ENCODE measurements at places on chromosomes 16 and 17. TPM values are rescaled to one million over a fixed set of nuclear protein-coding genes. Genes with fewer than 3 reads are reported as not detected.

DNA sequence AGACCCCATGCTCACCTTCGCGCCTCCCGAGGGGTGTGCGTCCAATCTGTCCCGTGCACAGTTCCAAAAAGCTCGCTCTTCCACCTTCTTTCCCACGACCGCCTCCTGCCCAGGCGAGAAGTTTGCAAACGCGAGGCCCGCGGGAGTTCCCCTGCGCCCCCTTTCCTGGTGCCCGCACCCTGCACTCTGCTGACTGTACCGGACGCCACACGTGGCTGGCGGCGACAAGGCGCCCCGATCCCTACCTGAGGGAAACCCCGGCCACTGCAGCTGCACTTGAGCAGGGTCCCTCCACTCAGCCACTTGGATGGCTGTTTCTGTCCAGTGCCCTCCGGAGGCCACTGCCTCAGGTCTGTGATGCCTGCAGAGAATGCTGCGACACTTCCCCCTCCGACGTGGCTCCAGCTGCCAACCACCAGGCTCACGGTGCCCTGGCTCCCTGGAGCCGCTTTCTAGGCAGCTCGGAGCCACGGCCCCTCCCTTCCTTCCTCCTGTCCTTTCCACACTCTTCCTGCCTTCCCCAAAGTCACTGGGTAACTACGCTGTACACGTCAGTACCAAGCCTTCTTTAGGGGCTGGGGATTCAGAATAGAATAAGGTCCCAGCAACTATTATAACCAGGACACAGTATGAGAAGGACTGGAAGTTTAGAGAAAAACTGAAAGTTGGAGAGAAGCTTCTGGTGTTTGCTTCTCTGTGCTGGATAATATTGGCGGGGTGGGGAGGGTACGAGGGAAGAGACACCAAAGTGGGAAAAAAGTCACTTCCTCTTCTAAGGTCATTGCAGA, at the start of gene MLKL:
Gene MLKL, minus strand, starts transcription at position 425 of the 788 bp plus-strand sequence. CDS start 5,105 bp downstream, outside the sequence.
- DNase-seq: peak; percentile 46
- peak within 1 kb of the TSS; percentile 48 for H3K4me3 ChIP-seq
- no peaks in the 10 kb centered on the region for H3K4me1 ChIP-seq
- H3K36me3 ChIP-seq: no peaks in the 10 kb centered on the region

DNA sequence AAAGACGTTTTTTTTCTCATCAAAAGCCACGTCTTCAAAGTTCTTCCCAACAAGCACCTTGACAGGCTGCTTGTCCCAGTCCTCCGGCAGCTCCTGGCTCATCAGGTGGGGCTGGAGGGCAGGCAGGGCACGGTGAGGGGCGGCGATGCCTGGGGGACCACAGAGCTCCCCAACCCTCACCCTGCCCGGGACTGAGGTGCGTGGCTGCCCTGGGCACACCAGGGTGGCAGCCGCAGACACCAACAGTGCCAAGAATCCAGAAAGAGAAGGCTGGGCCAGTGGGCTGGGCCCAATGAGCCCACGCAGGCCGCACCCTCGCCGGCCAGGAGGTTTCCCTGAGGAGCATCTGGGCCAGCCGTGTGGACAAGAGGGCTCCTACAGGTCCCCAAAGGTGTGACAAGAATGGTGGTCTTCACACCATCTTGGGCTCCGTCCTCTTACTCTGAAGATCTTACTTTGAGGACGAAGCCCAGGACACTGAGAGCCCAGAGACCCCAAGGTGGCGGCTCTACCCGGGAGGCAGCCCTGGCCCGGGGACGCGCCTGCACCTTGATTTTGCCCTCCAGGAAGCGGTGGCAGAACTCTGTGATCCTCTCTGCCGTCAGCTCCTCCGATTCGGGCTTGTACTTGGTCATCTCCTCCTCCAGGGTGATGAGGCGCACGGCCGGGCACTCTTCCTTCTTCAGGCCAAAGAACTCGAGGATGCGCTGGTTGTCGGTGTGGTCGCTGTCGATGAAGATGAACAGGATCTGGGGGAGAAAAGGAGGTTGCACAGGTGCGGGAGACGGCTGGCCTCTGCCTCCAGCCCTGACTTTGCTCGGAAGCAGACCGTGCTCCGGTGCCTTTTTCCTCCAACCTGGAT, 11.3 kb upstream of the PPP1R27 start:
- H3K4me3 ChIP-seq: no peak overlapping the region
- peaks cover 37% of the 10 kb centered on the region for H3K36me3 ChIP-seq
- no peaks in the 10 kb centered on the region for H3K4me1 ChIP-seq
- no peaks in the 10 kb centered on the region for H3K27me3 ChIP-seq
- no peak for DNase-seq
- no peak overlapping the region for H3K27ac ChIP-seq

TMC7 gene
- total RNA-seq: 1.2 TPM

CSH1 gene
- total RNA-seq: not detected

MPV17L gene
- 11.8 TPM for total RNA-seq
